MV-4-11 (cell line): ENCODE measurements at places on chromosomes 13 and 19.
A peak's percentile ranks its signal among the peaks of the same experiment; 100 is the strongest.

DNA sequence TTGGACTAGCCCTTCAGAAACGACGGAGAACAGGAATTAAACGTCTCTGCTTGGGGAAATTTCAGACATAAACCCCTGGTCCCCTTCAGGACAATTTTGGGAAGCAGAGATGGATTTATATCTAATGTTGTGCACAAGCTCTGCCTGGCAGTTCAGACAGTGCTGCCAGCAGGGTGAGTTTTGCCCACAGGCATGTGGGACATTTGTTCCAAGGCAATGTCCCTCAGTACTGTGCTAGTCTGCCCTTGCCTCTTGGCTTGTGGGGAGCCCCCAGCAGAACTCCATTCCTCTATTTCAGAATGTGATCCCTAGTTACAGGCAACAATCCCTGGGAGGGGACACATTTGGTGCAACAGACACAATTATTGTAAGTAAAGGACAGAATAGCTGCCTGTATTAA, 76.5 kb upstream of the GPR12 start:
- DNase-seq = no peak

GRCh38 chr19:54041969-54042606, 21.6 kb downstream of the VSTM1 start:
- DNase-seq = no peak

GRCh38 chr13:111001636-111002035, 86.8 kb upstream of the ANKRD10 start:
- no peak for DNase-seq

GRCh38 chr19:43784981-43785808, 4.4 kb upstream of the KCNN4 start:
- peak; percentile 86 for DNase-seq

DNA sequence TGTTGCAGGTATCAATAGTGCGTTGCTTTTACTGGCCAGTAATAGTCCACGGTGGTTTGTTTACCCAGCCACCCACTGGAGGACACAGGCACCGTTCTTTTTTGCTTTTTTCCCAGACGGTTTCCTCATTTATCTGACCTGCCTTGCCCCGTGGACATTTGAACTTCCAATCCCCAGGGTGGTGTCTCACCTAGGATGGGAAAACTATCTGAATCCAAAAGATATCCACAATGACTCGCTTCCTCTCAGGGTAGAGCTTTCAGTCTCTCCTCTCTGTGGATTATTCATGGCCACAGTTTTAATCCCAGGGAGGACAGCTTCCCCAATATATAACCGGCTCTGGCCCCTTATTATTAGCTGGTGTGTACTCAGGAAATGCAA, 170.8 kb downstream of the FOXO1 start:
- DNase-seq = no peak

DNA sequence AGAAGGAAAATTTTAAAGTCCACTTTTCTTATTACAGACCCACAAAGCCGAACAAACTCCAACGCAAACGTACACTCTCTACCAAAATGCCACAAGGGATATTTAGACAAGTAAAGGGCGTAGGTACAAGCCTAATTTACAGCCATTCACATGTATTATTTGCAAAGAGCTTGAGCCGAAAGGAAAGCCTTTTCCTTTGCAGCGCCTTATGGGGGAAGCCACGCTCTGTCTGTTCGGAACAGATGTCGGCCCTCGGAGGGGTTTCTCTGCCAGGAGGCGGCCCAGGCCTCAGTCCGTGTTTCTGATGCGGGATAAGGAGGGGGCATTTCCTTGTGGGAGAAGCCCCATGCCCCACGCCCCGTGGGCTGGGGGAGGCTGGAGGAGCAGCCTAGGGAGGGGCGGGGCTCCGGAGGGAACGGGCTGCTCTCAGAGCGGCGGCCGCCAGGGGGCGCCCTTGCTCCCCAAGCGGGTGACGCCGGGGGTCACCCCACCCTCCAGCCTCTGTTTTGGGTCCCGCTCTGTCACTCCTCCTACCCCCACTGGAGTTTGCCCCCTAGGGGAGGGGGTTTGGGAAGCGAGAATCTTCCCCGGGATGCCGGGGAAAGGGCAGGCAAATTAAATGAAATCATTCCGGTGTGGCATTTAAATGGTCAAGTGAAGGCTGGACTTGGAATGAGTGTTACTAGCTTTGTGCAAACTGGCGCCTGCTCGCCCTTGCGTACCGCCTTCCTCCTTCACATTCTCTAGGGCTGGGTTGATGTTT, 2.9 kb downstream of the HTR2A start:
- peak; percentile 32 for DNase-seq

GRCh38 chr13:60453490-60453889, 56.5 kb downstream of the TDRD3 start:
- no peak for DNase-seq

DNA sequence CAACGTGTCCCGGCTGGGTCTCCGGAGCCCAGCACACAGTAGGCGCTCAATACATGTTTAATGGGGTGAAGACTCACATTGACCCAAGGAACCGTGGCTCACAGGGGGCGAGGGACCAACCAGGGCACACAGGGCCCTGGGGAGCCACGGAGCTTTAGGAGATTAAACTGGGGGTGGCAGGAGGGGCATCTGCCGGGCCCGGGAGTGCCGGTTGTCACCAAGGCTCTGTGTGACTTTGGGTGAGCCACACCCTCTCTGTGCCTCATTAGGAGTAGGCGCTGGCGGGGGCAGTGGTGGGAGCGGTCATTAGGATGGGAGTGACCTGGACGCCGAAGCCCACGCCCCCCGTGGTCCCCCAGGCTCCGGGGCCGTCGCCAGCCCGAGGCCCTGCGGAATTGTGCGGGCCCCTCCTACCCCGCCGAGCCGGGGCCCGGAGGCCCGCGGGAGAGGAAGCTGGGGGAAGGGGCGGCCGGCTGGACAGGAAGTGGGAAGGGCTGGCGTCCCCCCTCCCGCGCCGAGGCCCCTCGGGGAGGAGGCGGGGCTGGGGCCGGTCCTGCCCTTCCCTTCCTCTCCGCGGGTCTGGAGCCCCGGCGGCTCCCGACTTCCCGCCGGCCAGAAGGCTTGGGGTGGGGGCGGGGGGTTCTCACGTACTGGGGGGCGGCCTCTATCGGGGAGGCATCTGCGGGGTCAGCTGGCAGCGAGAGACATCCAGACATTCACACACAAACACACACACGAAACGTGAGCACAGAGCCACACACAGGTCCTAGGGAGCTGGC, 1.8 kb upstream of the SSBP4 start:
- DNase-seq = peak; percentile 83

DNA sequence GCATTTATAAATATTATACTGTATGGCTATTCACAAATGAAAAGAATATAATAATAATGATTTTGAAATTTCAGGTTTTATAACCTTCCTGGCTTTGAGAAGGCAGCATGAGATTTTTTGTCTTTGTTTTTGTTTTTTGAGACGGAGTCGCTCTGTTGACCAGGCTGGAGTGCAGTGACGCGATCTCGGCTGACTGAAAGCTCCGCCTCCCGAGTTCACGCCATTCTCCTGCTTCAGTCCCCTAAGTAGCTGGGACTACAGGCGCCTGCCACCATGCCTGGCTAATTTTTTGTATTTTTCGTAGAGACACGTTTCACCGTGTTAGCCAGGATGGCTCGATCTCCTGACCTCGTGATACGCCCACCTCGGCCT, 64.1 kb downstream of the ZNF429 start:
- no peak for DNase-seq

GRCh38 chr19:34128558-34129250, 43.6 kb upstream of the LSM14A start:
- DNase-seq = no peak

DNA sequence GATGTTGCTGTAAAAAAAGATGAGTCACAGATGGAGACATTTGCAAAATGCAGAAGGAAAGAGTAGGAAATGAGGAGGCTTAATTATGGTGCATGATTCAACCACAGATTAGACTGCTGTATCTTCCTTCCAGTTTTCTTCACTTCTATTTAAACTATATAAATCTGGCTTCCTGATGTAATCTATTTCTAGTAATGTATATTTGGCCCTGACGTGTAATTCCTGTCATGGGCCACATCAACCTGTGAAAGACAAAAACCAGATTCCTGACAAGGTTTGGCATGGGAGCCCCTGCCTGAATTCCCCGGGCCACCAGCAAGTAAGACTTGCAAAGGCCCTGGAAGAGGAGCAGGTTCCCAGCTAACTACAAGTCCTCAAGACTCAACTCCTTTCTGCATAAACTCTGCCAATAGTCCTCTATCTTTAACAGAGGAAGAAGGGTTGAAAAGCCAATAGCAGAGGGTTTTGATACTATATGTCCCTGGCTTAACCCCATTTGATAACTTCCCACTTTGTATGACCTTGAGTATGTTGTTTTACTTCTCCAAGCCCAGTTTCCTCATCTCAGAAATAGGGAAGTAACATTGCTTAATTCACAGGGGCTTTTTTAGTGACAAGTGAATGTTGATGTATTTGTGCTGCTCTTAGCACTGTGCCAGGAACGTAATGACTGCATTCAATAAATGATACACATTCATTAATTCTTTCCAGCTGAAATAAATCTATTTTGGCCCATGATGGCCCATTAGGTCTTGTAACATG, 172.7 kb downstream of the SPRY2 start:
- DNase-seq = peak; percentile 98

- DNase-seq = no peak
Observed at GRCh38 chr19:43673637-43674036, 3.7 kb upstream of the PLAUR start.

GRCh38 chr19:3006075-3006767, 22.9 kb downstream of the TLE2 start:
- no peak for DNase-seq

DNA sequence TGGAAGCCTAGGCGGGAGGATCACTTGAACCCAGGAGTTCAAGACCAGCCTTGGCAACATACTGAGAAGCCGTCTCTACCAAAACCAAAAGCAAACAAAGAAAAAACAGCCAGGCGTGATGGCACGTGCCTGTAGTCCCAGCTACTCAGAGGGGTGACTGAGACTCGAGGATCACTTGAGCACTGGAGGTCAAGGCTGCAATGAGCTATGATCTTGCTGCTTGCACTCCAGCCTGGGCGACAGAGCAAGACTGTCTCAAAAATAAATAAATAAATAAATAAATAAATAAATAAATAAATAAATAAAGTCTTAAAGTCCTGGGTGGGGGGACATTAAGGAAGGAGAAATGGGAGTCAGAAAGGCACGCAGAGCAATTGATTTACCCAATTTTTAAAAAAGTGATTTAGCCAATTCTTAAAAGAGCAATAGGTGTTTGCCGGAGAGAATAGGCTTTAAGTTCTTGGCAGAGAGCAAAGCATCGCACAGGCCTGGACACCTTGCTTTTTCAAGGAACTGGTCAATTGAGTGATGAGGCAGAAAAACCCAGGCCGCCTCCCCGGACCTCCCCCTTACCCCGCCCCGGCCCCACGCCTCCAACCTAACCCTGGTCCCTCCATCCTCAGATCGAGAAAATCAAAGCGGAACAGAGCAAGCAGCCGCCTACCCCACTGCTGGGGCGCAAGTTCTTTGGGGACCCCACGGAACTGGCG, 9.5 kb upstream of the SHKBP1 start:
- no peak for DNase-seq

GRCh38 chr13:29936051-29936813, 85.8 kb upstream of the UBL3 start:
- no peak for DNase-seq

DNA sequence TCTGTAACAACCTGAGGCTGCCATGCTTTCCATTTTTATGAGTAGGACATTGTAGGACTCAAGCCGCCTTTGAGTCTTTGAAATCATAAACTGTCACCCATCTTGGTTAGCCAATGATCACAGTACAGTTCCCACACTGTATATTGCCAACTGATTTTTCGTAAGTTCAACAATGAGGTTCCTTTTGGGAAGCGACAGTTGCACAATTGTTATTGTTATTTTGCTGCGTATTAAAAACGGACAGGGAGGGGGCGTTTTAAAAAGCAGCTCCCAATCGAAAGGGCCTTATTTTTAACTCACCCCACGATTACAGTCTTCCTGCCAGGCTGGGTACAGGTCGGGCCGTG, 601 bp downstream of the SLC46A3 start:
- peak; percentile 45 for DNase-seq

- no peak for DNase-seq
Observed at GRCh38 chr13:27211771-27212364, 39.5 kb upstream of the RPL21 start.

DNA sequence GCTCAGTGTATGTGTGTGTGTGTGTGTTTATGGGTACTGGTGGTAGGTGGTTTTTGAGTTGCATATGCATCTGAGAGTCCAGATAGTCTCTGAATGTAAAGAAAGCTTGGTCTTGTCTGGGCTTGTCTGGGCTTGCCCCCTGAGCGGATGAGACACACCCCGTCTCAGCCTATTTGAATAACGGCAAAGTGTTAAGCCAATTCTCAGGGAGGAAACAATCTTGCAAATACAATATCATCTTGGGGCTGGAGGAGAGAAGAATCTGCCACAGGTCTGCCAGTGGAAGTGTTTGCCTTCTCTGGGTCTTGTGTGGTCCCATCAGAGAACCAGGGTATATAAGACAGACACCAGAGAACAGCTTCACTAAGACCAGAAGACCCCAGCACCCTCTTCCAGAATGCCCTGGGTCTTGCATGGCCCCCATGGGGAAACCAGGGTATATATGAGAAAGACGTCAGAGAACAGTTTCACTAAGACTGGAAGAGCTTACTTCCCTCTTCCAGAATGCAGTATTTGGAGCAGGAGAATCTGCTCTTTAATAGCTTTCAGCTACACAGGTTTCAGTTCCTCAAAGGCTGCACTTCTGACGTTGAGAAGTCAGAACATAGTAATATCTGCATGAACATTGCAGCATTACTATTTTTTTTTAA, 13.3 kb downstream of the CD70 start:
- DNase-seq = peak; percentile 100

DNA sequence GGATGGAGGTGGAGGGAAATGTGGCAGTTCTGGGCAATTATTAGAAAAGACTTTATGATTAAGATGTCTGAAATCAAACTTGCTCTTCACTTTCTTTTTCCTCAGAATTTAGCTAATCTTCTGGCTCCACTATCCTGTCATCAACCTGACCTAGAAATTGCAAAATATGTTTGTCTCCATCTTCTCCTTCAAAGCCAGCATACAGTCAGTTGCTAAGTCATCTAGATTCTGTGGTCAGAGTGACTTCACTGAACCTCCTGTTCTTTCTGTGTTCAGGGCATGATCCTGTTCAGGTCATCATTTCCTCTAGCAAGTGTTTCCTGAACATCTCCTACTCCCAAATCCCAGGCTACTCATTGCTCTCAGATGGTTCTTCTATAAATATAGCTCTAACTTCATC, 10.8 kb upstream of the CCNA1 start:
- DNase-seq = peak; percentile 83

DNA sequence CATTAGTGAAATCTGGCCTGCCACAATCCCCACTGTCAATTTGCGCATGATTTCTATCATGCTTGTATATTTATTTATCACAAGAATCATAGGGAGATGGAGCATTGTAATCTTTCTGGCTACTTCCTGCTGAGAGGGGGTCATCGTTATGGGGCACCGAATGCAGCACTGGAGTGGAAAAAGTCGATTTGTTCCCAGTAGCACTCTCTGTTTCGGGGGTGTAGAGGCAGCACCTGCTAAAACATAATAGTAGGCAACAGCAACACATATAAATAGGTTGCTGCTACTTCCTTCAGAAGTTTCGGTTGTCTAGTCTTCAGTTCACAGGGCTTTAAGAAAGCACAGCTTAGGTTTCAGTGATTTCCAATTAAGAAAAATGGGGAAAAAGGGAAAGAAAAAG, 23.4 kb upstream of the CEACAM21 start:
- DNase-seq = peak; percentile 64
